ENCODE measurements at places on chromosomes 7 and 10. TPM values are rescaled to one million over a fixed set of nuclear protein-coding genes. Genes with fewer than 3 reads are reported as not detected.

TSPAN13 gene
- 47.6 TPM for total RNA-seq

PTPRN2 gene
- total RNA-seq: 18.1 TPM

KIAA1217 gene
- 26.7 TPM for total RNA-seq

EN2 gene
- not detected for total RNA-seq

DNA sequence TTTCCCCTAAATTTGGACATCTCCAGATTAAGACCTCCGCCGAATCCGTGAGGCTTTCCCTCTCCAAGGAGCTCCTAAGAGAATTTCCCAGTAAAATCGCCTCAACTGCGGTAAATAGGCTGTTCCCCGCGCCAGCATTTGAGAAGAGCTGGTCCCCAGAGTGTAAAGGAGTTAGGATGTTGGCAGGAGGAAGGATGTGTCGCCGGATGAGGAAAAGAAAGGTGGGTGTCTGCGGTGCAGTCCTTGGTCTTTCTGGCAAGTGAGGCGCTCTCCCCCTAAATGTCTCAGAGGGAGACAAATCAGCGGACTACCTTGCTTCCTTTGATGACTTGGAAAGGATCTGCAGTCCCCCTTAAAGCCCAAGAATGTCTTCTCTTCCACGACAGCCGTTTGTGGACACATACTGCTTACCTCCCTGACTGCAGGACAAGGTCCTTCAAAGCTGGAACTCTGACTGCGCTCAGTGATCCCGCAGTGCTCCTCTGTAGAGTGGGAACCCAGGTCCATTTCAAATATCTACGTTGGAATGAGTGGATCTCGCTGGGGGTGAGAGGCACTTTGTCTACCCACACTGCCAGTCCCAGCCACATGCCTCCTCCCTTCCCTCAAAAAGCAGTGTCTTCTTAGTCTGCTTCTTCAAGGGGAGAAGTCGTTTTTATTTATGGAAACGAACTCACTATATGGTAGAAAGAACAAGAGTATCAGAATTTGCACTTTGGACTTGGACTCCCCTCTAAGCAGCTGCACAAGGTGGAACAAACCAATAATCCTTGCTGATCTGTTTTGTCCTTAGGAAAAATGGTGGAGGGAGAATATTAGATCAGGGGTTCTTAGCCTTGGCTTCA lies 1.1 kb upstream of the DLG5 start:
- DNase-seq: no peak
- peak overlapping the region; percentile 26 for H3K27ac ChIP-seq
- no peaks in the 10 kb centered on the region for H3K27me3 ChIP-seq

DNA sequence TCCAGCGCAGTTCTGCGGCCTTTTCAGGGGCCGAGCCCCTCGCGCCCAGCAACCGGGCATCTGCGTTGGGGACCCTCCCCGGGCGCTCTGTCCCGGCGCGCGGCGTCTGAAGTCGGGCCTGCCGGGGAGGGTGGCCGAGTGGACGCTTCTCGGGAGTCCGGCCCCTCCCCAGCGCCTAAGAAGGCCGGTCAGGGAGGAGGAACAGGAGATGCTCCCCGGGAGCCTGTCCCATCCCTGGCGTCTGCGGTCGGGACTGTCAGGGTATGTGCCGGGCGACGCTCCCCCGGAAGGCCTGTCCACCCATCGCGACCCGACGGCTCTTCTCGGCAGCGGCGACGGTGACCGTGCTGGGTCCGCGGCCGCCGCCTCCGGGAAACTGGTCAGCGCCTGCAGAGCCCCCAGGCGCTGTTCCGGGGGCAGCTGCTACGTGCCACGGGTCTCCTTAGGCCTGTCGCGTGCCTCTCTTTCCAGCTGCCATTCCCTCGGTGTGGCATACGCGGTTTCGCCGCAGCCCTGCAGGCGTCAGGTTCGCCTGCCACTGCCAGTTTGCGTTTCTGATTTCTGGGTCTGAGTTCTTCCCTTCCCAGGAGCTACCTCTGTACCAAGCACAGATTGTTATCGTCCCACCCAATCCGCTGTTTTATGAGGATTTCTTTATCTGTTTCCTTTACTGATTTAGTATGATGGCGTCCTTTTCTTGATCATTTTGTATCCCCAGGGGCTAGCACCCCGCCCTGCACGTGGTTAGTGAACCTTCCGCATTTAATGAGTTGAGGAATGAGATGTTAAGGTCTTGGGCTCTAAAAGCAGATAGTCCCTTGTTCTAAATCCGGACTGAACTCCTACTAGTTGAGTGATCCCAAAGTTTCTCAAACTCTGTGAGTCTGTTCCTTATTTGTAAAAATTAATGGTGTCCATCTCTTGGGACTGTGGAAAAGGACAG lies 782 bp downstream of the IFIT5 start:
- peak overlapping the region; percentile 90 for H3K4me3 ChIP-seq
- DNase-seq: peak; percentile 80
- peaks cover 9% of the 10 kb centered on the region for H3K4me1 ChIP-seq
- H3K27me3 ChIP-seq: no peaks in the 10 kb centered on the region

DNA sequence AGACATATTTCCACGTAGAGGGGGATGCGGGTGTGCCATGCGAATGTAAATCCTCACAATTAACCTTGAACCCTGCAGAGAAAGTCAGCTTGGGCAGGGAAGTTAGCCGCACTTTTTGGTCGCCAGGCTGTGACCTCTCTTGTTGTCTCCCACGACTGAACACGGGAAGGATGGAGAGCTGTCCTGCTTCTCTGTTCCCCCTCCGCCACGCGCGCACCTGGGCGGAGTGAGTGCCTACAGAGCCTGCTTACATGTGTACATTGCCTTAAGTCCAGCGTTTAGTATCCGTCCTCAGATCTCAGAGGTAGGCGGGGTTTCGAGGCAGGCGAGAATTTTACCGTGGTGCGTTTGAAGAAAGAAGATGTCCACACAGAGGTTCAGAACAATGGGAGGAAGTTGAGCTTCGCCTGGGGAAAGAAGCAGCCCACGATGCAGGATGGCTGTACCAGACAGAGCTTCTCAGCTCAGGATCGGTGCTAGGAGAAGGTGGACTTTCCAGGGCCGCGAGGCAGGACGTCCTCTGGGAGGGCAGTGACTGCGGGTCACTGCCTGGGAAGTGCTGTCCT lies 482 bp upstream of the ERCC6 start:
- no peaks in the 10 kb centered on the region for H3K27me3 ChIP-seq
- H3K4me1 ChIP-seq: peaks cover 26% of the 10 kb centered on the region
- H3K4me3 ChIP-seq: peak overlapping the region; percentile 83
- H3K27ac ChIP-seq: peak overlapping the region; percentile 79

GRCh38 chr10:31508882-31509281 lies 189.9 kb downstream of the ZEB1 start:
- H3K4me1 ChIP-seq: no peaks in the 10 kb centered on the region
- no peak overlapping the region for H3K27ac ChIP-seq
- DNase-seq: no peak

All from spinal cord (tissue), 10 donors.